ENCODE measurements at places on chromosomes 13 and 19.

DNA sequence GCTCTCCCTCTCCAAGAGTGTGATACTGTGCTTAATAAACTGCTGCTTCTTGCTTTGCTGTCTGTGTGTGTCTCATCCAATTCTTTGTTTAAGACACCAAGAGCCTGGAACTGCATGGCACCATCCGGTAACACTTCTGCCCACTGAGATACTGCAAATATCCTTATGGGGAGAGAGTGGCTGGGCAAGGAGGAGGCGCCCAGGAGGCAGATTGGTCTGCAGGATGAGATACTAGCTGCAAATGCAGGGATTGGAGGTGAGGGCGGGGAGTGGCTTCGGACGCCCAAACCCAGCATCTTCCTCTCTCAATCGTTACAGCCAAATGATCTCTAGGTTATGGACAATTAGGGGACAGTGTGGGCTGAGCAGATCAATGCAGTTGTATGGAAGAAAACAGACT, 1.7 kb upstream of the SIGLEC7 start:
- no peak for DNase-seq

DNA sequence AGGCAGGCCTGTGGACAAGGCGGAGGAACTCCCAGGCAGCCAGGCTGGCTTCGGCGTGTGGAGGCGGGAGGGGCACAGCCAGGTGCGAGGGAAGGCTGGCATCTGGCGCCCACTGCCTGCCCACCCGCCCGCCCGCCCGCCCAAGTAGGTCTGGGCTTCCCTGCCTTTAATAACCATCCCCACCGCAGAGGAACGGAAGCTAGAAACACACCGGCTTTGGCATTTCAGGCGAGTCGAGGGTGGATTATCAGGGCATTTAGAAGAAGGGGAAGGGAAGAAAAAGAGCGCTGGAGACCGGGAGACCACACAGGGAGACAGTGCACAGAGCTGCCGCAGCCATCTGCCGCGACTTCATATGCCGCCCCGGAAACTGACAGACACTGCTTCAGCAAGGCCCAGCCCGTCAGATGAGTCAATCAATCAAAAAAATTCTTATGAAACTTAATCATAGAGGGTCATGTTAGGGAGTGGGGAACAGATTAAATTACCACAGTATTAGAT, 199.7 kb downstream of the TSHZ3 start:
- DNase-seq, result no peak

DNA sequence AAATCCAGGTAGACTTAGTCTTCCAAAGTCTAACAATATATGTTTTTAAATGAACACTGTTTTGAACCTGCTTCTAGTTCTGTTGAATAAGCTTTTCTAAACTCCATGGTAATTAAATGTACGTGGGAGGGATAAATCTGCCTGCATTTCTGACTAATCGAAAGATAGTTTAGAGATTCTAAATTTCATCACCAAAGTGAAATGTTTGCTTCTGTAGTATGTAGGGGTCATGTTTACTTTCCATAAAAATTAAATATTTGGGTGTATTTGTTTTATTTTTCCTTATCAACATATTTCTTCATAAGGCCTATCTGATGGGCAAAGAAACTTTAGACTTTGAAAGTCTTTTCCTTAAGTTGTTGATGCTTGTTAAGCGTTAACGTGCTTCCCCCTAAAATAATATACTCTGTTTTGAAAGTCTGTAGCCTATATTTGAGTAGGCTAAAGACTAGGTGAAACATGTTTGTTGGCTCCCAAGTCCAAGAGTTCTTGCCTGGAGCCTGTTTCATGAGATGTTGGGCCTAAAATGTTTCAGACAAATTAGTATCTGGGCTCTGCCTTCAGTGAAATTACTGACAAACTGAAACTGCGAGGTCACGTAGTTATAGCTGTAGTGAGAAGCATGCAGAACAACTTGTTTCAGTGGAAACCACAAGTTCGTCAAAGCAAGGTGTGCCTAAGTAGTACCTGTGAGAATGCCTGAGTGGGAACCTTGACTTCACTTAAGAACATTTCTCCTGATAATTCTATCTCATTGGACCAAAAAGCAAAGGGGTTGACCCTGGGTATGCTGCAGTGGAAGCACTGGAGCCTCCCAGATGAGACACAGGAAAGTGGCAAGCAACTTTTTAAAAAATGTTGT, 126.2 kb downstream of the LMO7 start:
- no peak for DNase-seq

DNA sequence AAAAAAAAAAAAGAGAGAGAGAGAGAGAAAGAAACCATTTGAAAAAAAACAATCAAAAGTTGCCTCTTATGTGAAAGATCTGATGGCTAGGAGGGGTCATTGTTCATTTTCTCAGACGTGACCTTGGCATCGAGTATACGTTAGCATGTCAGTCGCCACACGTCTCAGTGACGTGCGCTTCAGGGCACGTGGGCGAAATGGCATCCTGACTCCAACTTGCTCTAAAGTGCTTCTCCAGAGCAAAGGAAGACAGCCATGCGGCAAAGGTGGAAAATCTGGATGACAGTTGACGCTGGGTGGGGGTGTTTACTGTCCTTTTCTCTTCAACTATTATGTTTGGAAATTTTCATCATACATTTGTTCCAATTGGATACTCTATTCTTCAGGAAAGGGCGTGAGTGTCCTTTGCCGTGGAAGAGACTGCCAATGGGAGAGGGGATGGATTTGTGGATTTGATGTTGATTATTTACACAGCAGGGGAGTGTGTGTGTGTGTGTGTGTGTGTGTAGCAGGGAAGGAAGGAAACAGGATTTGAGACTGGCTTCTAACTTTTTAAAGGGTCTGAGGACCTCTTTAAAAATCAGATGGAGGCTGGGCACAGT, 25.0 kb downstream of the KLF2 start:
- DNase-seq, result no peak

DNA sequence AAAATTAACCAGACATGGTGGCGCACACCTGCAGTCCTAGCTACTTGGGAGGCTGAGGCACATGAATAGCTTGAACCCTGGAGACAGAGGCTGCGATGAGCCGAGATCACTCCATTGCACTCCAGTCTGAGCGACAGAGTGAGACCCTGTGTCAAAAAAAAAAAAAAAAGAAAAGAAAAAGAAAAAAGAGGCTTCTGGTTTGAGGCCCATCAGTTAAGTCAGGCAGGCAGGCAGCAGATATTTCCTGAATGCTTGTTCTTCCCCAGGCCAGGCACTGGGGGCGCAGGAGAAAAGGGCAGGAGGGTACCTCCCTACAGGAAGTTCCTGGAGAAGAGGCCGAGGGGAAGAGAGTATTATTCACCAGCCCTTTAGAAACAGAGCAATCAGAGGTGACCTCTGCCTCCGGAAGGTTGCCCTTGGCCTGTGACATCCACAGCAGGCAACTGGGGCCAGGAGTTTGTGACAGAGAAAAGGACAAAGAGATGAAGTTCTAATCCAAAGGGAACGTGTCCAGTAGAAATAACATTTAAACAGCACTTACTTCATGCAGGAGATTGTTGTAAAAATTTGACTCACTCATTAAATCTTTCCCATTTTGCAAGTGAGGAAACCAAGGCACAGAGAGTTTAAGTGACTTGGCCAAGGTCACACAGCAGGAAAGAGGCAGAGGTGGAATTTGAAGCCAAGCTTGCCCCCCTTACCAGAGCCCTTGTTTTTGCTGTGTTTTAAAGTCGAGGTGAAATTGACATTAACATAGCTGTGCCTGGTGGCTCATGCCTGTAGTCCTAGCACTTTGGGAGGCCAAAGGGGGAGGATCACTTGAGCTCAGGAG, 4.3 kb upstream of the RLN3 start:
- DNase-seq, result peak; percentile 81

GRCh38 chr13:113091891-113092775, 13.5 kb upstream of the F7 start:
- DNase-seq, result no peak

- DNase-seq, result no peak
These were observed 2.5 kb downstream of the HSD11B1L start for GRCh38 chr19:5683177-5683886.

GRCh38 chr13:62997696-62998095, 1582.0 kb upstream of the PCDH20 start:
- DNase-seq, result no peak

GRCh38 chr13:80157261-80157932, 183.5 kb downstream of the SPRY2 start:
- DNase-seq, result no peak

DNA sequence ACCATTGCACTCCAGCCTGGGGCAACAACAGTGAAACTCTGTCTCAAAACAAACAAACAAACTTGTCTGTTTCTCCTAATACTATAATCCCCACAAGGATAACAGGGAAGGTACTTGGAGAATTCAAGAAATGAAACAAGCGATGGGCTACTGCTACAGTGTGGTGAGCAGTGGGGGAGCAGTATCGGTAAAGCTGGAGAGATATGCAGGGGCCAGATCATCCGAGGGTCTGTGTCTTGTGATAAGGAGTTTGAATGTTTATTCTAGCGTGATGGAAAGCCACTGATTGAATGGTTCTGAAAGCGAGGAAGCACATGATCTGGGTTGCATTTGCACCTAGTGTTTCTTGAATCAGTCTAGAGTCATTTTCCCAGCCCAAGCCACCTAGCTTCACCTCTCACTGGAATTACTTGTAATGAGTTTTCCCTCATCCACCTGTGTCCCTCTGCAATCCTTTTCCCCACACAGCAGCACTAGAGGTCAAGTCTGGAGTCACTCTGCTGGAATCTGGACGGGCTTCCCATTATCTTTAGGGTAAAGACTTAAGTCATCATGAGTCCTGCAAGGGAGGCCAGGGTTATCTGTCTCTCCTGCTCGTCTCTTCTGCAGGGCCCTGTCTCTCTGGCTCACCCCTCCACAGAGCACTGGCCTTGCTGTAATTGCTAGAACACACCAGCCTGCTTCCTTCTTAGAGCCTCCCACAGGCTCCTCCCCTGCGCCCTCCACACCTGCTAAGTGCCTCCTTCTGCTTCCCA, 162.3 kb downstream of the KLF5 start:
- DNase-seq, result no peak

GRCh38 chr19:49231804-49232203, 74.2 kb downstream of the TRPM4 start:
- DNase-seq, result no peak

- no peak for DNase-seq
These were observed 1.9 kb downstream of the CCNE1 start for GRCh38 chr19:29813642-29814041.

DNA sequence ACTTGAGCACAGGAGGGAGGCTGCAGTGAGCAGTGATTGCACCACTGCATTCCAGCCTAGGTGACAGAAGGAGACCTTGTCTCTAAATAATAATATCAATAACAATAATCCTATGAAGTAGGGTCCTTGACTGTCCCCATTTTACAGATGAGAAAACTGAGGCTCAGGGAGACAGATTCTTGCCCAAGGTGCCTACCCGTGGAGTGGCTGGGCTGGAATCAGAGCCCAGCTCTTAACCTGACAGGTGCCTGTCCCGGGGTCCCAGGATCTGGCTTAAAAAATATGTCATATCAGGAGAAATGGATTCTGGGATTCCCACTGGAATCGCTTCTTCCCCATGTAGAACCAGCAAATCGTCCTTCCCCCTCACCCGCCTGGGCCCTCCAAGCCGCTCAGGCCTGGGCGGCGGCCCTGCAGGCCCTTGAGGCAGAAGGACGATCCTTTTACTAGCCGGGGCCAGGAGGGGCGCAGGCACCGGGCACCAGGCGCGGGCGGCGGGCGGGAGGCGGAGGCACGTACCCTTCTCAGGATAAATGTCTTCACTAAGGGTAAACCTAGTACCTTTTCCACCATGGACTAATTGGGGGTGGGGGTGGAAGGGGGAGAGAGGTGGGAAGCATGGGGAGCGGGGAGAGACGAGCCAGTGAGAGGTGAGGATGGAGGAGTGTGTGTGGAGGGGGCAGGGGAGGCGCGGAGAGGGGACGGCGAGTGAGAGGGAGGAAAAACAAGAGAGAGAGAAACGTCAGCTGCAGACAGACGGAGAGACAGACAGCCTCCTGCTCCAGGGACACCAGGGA, 60.6 kb downstream of the COLGALT1 start:
- no peak for DNase-seq

GRCh38 chr13:27942972-27943371, 23.2 kb downstream of the PDX1 start:
- DNase-seq, result no peak

GRCh38 chr13:111139452-111139851, 24.3 kb downstream of the ARHGEF7 start:
- DNase-seq, result no peak

GRCh38 chr13:76225815-76226489, 589.8 kb downstream of the LMO7 start:
- no peak for DNase-seq

DNA sequence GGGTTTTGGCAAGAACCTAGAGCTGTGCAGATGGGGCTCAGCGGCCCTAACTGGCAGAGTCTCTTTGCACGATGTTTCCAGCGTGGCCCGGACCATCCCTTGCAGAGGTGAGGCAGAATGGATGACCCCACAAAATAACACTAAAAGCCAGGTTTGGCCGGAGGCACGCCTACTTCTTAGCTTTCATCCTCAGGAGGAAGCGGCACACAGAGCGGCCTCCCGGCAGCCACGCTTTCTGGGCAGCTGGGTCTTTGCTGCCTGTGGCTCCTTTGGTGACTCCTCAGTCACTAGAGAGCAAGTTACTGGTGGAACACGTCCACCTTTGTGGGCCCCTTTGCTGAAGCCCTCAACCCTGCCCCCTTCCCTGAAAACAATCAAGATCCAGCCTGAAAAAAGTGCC, 25.2 kb downstream of the TEX29 start:
- DNase-seq, result no peak

DNA sequence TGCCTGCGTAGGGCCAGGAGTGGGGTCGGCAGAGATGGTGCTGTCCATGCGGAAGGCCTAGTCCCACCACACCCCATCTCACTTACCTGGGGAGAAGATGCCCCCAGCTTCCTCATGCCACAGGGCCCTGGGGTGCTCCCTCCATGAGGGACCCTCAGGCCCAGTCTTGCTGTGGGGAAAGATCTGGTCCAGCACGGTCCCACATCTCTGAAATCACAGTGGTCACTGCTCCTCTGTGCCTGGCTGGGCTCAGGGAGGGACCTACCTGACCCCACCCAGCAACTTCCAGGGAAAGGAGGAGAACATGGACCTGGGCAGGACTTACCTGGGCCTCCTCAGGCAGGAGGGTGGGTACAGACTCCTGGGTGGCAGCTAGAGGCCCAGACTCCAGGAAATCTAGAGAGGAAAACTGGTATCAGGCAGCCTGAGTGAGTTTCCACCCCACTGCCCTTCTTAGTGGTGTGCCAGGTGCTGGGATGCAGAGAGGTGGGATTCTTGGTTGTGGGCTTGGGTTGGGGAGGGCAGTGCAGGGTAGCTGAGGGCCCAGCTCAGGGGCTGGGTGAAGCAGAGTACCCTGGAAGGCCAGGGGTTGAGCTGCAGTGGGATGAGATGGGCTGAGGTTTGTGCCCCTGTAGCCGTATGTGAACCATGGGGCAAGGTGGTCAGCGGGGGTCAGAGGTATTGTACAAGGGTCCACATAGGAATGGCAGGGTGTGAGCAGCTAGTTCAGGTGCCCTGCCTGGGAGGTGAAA, 3.8 kb downstream of the MZF1 start:
- no peak for DNase-seq

DNA sequence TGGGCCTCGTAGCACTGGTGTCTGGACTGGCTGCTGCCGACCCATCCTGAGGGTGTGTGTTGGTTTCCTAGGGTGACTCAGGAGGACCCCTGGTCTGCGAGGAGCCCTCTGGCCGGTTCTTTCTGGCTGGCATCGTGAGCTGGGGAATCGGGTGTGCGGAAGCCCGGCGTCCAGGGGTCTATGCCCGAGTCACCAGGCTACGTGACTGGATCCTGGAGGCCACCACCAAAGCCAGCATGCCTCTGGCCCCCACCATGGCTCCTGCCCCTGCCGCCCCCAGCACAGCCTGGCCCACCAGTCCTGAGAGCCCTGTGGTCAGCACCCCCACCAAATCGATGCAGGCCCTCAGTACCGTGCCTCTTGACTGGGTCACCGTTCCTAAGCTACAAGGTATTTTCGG, 13.8 kb downstream of the TIMM13 start:
- DNase-seq, result no peak
